Kidney (tissue), 22 donors: ENCODE measurements at places on chromosomes 13 and 19. TPM values are rescaled to one million over a fixed set of nuclear protein-coding genes. Genes with fewer than 3 reads are reported as not detected.

The BICRA gene
- total RNA-seq: 14.7 TPM

The INSR gene
- 50.4 TPM for total RNA-seq

The CILP2 gene
- total RNA-seq: 0.41 TPM

The CEACAM7 gene
- 0.16 TPM for total RNA-seq

The GPC5 gene
- total RNA-seq: 0.47 TPM

The B3GNT3 gene
- 36.2 TPM for total RNA-seq

The PBX4 gene
- 5.7 TPM for total RNA-seq

The FLT3LG gene
- total RNA-seq: 12.5 TPM

The DAND5 gene
- not detected for total RNA-seq
